Amygdala (tissue), 56 donors: ENCODE measurements at places on chromosomes 1 and 21.

- no peak for DNase-seq
Observed at GRCh38 chr1:210025870-210026269, 87.9 kb downstream of the SYT14 start.

- no peak for DNase-seq
Observed at GRCh38 chr1:230790026-230790425, 42.8 kb downstream of the CAPN9 start.

GRCh38 chr1:184386312-184387068, at the start of gene C1orf21:
TSS of gene C1orf21 (plus strand) at chr1:184387029. CDS start at chr1:184477510, 90,481 bp downstream.
- DNase-seq = peak; percentile 77

GRCh38 chr1:62621907-62622306, 24.6 kb downstream of the ANGPTL3 start:
- no peak for DNase-seq

DNA sequence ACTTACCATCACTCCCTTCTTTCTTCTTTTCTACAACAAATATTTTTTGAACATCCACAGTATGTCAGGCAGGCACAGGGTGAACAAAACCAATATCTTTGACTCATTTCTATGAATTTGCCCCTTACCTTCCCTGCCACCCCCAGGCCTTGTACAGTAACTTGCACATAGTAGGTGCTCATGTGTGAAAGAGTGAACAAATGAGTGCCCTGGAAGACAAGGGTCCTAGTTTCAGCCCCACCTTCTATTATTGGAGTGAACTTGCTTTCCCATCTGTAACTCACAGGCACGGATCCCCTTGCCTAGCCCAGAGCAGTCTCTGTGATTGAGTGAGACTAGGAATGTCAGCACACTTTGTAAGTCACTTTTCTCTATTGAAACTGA, 12.8 kb downstream of the ZDHHC18 start:
- DNase-seq = no peak

- DNase-seq = no peak
Observed at GRCh38 chr1:36769886-36770830, 264.2 kb downstream of the GRIK3 start.

- peak; percentile 31 for DNase-seq
Observed at GRCh38 chr21:17611414-17612022, 1.2 kb downstream of the BTG3 start.

DNA sequence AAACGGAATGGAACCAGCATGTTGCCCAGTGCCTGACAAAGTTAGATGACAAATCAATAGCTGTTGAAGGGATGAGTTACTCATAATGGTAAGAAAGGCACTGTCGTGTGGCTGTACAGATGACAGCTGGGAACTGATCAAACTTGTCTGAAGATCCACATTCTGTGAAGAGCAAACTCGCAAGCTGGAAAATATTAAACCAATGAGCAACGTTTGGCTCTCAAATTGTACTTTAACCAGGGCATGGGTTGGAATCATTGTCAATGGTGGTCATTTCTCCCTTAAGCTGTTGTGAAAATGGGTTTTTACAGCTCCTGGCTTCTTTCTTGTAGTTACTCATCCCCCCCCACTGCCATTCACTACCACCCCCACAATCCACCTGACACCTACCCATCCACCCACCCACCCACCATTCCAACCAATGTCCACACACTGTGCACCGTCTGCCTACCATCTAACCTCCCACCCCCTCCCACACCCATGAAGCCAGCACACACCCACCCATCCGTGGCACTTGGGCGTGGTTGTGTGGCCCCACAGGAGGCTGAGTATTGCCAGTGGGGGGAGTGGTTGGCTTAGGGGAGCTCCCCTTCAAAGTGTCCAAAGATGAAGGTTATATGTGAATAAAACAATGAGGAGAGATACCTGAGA, 46.7 kb downstream of the CLDN14 start:
- DNase-seq = no peak

DNA sequence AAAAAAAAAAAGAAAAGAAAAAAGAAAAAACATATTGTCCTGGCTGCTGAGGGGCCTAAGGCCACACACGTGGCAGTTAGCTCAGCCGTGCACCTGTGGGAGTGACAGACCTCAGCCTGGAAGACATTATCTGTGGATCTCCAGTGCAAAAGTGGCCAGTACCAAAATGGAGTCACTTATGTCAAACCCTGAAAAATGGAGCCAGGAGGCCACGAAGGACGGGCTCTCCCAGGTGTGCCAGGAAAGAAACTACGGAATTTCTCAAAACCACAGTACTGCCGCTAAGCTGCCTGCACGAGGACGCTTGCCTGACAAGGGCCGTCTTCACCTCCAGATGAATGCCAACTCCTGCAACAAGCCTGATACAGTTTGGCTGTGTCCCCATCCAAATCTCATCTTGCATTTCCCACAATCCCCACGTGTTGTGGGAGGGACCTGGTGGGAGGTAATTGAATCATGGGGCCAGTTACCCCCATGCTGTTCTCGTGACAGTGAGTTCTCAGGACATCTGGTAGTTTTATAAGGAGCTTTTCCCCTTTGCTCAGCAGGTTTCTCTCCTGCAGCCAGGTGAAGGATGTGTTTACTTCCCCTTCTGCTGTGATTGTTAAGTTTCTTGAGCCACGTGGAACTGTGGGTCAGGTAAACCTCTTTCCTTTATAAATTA, 5.3 kb upstream of the MIB2 start:
- no peak for DNase-seq

- no peak for DNase-seq
Observed at GRCh38 chr21:16134134-16134533, 404.4 kb downstream of the USP25 start.

DNA sequence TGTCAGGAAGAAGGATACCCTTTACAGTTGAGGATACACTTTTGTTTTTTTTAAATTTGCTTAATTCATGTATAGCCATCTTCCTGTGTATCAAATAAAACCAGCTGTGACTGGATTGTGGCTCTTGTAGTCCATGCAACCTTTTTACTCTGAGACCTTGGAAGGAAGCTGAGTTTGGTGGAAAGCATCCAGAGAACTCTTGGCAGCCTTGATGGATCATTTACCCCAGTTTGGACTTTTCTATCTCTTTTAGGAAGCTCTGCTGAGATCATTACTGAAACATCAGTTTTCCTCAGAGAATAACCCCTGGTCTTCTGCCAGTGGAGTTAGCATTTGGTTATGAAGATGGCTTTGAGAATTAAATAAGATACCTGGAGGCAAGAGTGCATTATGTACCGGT, 21.2 kb upstream of the APOBEC4 start:
- no peak for DNase-seq

- no peak for DNase-seq
Observed at GRCh38 chr1:219478811-219479210, 134.1 kb downstream of the ZC3H11B start.

GRCh38 chr1:59699227-59699847, 115.4 kb upstream of the HOOK1 start:
- no peak for DNase-seq

GRCh38 chr1:203671521-203672278, 45.1 kb downstream of the ATP2B4 start:
- no peak for DNase-seq

GRCh38 chr1:67792741-67793458, 40.4 kb downstream of the GNG12 start:
- DNase-seq = no peak

DNA sequence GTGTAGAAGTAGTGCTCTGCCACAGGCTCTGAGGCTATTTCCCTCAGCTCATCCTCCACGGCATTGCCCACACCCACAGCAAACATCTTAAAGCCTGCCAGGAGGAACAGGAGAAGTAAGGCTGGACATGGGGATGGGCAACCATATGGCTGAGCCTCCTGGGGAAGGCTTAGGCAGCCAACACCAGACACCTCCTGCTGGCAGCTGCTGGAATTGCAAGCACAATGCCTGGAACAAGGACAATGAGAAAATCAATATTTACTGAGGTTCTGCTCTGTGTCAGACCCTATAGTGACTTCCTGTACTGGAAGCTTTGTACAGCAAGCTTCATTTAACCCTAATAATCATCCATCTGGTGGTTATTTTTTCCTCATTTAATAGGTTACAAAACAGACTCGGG, 8.2 kb downstream of the MATN1 start:
- DNase-seq = no peak

DNA sequence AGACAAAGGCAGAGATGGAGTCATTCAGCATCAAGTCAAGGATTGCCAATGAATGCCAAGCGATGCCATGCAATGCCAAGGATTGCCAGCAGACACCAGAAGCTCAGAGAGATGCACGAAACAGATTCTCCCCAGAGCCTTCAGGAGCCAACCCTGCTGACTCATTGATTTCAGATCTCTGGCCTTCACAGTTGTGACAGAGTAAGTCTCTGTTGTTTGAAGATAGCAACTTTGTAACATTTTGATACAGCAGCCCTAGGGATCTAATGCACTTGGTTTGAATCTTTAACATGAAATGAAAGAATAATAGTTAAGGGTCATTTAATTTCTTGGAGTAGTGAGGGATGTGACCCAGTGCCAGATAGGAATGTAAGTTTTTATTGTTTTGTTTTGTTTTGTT, 287.4 kb upstream of the RUNX1 start:
- no peak for DNase-seq

DNA sequence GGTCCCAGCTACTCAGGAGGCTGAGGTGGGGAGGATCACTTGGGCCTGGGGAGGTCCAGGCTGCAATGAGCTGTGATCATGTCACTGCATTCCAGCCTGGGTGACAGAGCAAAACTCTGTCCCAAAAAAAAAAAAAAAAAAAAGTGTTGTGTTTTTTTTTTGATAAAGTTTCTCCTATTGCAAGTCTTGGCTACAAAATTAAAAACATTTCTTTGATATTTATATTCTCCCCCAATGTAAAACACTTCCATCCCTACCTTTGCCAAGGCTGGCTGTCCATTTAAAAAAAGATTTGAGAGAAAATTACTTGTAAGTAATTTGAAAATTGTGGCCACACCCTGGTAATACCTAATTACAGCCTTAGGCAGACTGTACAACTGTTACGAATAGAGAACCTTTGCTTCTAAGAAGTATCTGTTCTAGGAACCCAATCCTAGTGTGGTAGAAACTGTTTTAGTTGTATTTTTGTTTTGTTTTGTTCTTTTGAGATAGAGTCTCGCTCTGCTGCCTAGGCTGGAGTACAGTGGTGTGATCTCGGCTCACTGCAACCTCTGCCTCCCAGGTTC, 11.2 kb downstream of the ZNF436 start:
- DNase-seq = no peak

DNA sequence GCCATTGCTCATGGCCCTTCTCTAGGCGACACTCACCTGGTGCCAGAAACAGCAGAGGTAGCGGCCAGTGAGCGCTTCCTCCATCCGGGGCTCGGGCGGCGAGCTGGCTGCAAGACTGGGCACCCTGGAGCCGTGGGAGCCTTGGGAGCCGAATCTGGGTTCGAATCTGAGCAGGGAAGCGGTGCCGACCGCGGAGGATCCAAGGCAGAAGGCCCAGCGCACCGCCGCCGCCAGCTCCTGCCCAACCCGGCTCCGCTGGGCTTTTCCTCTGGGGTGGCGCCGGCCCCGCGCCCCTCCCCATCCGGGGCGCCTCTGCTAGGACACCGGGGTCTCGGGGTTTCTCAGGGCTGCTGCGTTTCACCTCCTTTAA, 1.7 kb upstream of the PRDM16 start:
- no peak for DNase-seq
